ENCODE measurements at places on chromosomes 2 and 18.

- DNase-seq, result no peak
Measured at GRCh38 chr2:172013396-172013795, 13.6 kb downstream of the METAP1D start.

DNA sequence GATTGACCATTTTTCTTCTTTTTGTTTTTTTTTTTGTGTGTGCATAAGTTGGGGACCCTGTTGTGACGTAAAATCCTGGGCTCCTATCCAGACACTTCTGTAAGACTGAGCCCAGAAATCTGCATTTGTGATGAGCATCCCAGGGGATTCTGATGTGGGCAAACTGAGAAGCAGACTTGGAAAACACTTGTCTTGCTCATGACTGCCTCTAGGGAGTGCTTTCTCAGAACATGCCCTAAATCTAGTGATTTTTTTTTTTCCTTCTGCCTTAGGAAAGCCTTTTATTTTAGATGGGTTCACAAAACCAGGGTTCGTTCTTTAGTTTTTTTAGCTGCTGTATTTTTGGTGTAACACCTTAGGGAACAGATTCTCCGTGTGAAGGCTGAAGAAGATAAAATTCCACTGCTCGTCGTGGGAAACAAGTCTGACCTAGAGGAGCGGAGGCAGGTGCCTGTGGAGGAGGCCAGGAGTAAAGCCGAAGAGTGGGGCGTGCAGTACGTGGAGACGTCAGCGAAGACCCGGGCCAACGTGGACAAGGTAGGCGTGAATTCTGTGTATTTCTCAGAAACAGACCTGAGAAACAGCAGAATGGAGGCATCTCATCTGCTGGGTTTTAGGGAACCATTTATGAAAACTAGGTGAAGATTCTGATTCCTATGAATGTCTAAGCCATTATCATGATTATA, 36.7 kb downstream of the RALB start:
- DNase-seq, result no peak

DNA sequence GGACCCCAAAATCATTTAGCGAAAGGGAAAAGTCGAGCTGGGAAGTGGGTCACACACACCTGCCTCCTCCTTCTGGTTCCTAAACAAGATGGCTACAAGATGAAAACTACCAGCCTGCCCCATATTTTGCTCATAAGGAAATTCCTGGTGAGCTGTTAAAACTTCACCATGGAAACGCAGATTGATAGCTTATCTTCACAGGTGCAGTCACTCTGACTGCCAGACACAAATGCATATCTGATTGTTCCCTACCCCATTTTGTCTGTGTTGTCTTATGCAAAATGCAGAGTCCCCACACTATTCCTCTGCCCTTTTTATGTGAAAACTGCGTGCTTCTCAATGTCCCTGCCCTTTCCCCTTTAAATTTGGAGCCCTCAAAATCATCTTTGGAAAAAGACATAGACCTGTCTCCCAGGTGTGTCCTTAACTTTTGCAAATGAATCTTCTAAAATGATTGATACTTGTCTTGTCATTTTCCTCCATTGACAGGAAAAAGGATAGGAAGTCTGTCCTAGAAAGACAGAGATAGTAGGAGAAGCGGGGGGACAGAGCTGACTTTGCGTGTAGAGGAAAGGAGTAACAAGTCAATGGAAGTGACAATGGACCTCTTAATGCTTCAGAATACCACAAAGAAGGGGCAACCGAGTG, 38.9 kb upstream of the THOC1 start:
- DNase-seq, result no peak

DNA sequence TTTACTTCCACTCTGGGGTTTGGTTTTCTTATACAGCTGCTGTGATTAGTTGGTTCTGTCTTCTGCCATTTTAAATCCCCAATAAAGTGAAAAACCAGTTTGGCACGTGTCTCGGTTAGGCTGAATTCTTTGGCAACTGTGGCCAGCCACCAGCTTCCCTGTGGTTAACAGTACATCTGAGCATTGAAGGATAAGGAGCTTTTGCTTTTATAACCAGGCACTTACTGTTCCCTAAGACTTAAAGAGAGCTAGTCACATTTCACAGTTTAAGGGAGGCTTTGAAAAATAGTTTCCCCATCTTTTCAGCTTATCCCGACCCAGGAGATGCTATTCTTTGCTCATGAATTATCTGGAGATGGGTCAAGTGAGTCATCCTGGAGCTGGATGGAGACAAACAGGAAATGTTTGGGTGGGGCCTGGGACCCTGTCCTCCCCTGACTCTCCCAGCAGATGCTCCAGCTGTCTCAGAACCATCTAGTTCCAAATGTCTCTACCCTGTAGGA, 57.3 kb upstream of the EML6 start:
- DNase-seq, result no peak

DNA sequence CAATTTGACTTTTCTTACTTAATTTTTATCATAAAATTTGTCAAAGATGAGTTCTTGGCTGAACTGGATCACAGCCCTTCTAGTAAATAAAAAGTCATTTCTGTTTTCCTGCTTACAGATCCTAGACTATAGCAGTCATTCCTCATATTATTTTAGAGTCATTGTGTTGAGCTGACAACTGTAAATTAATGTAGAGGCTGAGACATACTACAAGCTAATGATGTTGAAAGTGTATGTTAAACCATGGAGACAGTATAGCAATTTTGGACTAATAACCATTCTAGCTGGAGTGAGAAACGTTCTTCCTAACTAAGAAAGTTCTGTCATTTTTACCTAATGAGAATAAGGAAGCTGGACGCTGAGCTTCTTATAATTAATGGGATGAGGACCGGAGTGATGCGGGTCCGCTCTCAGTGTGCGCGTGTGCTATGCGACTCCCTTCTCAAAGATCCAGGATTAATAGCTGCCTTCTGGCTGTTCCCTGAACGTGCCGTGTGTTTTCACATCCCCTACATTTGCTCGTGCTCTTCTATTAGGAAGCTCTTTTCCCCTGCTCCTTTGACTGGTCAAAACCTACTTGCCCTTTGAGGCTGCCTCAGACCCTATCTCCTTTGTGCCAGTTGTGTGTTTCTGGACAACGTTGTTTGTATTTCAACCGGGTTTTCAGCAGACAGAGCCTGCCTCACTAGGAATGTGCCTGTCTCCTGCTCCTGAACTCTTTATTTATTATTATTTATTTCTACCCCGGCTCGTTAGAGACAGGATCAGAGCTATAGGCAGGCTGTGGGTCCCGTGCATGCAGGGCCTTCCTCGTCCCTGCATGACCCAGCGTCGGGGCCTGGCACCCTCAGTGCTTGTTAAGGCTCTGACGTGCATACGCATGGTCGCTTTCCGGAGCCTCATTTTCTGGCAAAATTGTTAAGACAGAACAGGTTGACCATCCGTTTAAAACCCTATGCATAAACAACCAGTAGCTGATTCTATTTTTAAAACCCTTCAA, 182.6 kb downstream of the DCDC2C start:
- DNase-seq, result no peak

- no peak for DNase-seq
Measured at GRCh38 chr2:21103274-21103891, 20.4 kb upstream of the TDRD15 start.

DNA sequence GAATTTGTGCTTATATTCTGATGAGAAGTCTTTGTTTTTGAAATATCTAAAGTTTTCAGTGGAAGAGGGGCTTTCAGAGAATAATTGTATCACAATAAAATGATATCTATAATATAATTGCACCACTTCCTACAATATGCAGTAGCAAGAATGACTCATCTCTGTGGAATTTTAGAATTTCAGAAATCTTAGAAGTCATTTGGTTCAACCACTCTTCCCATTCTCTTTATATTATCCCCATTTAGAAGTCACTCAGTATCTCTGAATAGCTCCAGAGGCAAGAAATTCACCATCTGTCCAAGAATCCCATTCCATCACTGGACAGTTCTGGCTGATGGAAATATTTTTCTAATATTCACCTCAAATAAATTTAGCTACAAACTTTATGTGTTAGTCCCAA, 59.3 kb upstream of the CCDC68 start:
- no peak for DNase-seq

DNA sequence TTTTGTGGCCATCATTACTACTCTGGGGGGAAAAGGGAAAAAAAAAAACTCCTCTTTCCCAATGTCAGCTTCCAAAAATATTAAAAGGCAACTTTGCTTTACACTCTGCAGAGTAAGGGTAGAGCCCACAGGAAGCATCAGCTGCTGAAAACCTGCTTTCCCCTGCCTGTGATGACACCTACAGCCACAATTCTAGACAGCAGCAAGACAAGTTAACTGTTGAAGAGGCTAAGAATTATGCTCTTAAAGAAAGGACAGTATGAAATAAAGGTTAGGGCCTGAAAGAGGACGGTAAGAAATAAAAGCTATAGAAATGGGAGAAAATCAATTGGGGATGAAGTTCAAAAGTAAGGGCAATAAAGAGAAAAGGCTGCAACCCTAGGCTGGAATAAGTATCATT, 3.0 kb downstream of the PDE11A start:
- DNase-seq, result no peak

- DNase-seq, result no peak
Measured at GRCh38 chr2:168708080-168708479, 94.4 kb upstream of the NOSTRIN start.

DNA sequence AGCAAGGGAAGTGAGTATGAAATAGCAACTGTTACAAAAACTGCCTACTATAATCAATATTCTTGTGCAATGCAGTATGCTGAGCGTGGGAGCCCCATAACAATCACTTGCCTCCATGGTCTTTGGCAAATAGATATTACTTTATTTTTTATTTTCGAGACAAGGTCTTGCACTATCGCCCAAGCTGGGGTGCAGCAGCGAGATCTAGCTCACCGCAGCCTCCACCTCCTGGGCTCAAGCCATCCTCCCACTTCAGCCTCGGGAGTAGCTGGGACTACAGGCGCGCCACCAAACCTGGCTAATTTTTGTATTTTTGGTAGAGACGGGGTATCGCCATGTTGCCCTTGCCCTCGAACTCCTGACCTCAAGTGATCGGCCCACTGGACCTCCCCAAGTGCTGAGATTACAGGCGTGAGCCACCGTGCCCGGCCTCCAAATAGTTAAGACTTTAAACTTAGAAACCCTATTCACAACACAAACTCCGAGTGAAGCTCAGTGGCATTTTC, 1.2 kb upstream of the CCNT2 start:
- DNase-seq, result no peak

GRCh38 chr2:223612501-223612900, 10.3 kb upstream of the SCG2 start:
- DNase-seq, result no peak

- DNase-seq, result no peak
Measured at GRCh38 chr2:69126341-69126740, 113.4 kb downstream of the ANTXR1 start.

DNA sequence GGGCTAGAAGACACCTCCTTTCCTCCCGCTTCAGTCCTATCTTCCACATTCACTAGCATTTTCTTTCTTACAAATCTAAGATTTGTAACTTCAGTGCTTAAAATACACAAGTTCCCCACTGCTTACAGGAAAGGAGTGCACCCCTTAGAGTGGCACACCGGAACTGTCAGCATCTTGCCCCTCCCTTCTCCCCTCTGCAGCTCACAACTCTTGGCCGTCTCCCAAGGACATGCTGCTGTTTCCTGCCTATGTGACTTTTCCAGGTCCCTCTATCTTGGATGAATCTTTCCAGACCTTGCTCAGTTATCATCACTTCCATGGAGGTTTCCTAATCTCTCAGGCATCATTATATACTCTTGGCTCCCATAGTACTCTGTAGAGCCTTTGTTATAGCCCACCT, 334.8 kb downstream of the CELF4 start:
- DNase-seq, result no peak

DNA sequence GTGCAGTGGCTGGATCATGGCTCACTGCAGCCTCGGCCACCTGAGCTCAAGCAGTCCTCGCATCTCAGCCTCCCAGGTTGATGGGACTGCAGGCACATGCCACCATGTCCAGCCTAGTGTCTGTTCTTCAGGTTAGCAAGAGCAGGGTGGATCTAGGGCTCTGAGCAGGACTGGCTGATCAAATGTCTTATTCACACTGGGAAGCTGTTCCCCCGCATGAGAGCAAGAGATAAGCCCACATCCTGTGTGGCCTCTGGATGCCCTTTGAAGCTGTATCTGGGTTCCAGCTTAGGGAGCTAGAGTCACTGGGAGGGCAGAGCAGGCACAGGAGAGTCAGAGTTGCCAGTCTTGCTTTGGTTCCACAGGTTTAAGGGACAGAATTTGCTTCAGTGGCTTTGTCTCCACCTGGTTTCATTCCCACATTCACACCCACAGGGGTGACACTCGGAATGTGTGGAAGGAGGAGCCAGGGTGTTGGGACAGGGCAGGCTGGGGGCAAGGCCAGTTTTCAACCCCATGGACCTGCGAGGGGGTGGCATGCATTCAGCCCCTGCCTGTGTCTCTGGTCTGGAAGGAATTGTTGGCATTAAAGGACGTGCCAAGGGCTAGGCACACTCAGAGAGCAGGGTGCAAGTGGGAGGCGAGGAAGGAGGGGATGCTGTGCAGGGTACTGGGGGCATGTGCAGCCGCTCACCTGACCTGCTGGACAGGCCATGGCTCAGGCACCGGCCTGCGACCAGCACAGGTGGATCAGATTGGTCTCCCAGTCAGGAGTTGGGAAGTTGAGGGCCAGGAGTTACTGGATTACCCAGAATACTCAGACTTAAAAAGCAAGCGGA, 24.5 kb downstream of the PTPN18 start:
- no peak for DNase-seq

GRCh38 chr2:172097557-172098131, 5.1 kb downstream of the DLX2 start:
- DNase-seq, result no peak

DNA sequence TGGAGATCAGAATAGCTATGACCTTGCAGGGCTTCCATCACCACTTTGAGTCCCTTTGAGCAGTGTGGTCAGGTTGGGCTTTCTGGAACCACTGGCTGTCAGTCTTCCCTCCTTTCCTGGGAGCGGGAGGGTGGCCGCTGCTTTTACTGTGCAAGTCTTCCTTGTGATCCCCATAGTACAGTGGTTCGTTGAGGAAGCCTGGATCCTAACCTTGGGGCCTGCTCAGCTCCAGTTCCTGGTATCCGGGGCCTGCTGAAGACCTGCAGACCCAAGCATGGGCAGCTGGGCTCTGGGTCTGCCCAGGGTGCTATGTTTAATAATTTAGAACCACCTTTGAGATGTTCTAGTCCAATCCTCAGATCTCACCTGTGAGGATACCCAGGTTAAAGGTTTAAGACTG, 104.2 kb downstream of the CLIP4 start:
- DNase-seq, result no peak

DNA sequence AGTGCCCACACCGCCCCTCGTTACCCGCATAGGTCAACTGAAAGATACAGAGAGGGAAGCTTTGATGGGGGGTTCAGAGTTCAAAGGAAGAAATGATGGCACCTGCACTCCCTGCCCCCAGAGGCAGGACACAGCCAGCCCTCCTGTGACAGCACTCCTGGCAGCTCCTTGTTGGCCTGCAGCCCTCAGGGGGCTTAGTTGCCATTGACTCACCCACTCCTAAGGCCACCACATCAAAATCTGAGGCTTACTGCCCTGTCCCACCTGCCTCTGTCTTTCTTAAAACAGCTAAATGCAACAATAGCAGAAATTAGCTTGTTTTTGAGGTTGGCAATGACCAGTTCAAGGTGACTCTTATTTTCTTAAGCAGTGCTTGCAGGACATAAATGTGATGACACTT, 31.6 kb upstream of the SLC35F6 start:
- DNase-seq, result no peak

- DNase-seq, result no peak
Measured at GRCh38 chr2:174328114-174328960, 6.4 kb upstream of the SP9 start.

- no peak for DNase-seq
Measured at GRCh38 chr2:171297956-171298355, 135.8 kb downstream of the METTL8 start.

Data from activated T-helper 1 cell treated with anti-CD3 and anti-CD28 coated beads, Interleukin-2, amount 50 U/mL, for 16 hours (primary cell).